ENCODE measurements at places on chromosomes 7 and 10.

DNA sequence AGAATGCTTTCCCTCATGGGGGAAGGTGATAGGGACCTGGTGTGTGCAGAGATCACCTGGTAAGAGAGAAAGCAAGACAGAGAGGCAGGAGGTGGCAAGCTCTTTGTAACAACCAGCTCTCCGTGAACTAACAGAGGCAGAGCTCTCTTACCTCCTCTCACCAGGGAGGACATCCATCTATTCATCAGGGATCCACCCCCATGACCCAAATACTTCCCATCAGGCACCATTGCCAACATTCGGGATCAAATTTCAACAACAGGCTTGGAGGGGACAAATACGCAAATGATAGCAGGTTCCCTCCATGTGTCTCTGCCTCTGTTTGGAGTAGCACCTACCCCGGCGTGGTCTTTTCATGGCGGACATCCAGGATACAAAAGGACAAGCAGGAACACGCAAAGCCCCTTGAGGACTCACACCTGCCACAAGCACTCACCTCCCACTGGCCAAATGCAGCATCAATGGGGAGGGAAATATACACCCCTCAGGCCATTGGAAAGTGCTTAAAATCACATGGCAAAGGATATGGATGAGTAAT is 431.2 kb upstream of the AUTS2 start:
- DNase-seq: no peak

- DNase-seq: no peak
These were observed 20.0 kb downstream of the SORCS1 start for GRCh38 chr10:107144490-107144889.

- DNase-seq: no peak
These were observed 4.3 kb downstream of the PLEKHA8 start for GRCh38 chr7:30032310-30033125.

DNA sequence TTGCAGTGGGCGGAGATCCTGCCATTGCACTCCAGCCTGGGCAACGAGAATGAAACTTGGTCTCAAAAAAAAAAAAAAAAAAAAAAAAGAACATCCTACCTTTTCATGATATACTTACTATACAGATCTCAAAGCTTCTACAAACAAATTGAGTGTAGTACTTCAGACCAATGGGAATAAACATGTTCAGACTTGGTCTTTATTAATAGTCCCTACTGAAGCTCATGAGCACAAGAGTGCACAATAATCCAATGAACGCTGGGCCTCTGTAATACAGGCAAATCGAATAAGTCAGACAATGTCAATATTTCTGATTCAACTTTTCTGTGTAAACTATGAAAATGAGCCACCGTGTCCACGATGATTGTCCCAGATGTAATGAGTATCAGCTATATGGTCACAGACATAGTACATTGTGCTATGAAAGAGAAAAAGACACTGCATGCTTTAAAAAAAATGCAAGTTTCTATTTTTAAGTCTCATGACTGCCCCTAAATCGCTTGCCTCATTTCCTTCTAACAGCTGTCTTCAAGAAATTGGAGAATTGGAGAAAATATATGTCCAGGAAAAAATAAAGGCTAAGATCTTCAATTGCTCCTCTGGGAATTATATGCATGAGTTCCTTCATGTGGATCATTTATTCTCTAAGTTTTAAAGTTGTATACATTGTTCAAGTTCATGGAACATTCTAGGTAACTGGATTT is 64.0 kb upstream of the CTTNBP2 start:
- DNase-seq: no peak

- no peak for DNase-seq
These were observed 84.6 kb upstream of the FAM3C start for GRCh38 chr7:121480566-121481335.

GRCh38 chr7:158324397-158325360 is 262.9 kb downstream of the PTPRN2 start:
- DNase-seq: peak; percentile 22

DNA sequence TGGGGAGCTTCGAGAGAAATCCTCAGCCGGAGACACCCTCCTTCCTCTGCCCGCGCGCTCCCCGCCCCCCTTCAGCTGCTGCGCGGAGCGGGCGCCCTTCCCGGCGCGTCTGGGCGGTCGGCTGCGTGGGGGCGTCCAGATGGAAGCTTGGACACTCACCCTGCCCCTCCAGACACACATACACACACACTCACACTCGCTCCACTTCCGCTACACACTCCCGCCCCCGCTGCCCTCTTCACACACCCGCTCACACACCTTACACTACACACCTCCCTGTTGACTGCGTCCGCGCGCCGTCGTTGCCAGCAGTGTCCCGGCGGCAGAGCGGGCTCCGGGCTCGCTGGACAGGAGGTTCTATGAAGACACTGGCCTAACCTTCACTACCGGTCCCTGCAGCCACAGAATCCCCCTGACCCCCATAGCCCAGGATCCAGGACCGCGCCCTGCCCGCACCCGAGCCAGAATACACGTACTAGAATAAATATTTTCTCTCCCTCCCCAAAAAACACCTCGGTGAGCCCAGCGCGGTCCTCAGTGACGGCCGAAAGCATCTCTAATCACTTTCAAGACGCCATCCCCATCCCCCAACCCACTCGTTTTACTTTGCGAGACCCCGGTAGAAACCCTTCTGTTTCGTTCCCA is 1.1 kb upstream of the EGR2 start:
- peak; percentile 72 for DNase-seq
